ENCODE measurements at places on chromosomes 4 and X. TPM values are rescaled to one million over a fixed set of nuclear protein-coding genes. Genes with fewer than 3 reads are reported as not detected.
A peak's percentile ranks its signal among the peaks of the same experiment; 100 is the strongest.

GRCh38 chr4:126268106-126268505 lies 953.4 kb downstream of the FAT4 start:
- DNase-seq = peak; percentile 50

- no peak for DNase-seq
Observed at GRCh38 chr4:146585761-146586333, 52.8 kb upstream of the POU4F2 start.

GRCh38 chr4:186107947-186108346 lies 3.4 kb downstream of the FAM149A start:
- DNase-seq = no peak

DNA sequence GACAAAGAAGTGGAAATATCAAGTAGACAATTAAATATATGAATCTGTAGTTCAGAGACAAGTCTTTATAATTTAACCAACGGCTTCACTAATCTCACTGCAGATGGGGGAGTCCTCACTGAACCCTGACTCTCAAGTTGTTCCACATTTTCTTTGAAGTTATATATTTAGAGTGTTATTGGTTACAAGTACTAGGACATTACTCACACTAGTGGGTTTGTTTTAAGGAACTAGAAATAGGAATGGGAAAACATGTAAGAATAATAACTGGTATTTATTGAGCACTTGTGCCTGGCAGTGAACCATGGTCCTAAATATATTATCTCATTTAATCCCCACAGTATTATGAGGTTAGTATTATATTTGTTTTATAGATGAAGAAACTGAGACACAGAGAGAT lies 22.0 kb downstream of the MND1 start:
- no peak for DNase-seq

- no peak for DNase-seq
Observed at GRCh38 chr4:42404001-42404400, 6.7 kb downstream of the SHISA3 start.

DNA sequence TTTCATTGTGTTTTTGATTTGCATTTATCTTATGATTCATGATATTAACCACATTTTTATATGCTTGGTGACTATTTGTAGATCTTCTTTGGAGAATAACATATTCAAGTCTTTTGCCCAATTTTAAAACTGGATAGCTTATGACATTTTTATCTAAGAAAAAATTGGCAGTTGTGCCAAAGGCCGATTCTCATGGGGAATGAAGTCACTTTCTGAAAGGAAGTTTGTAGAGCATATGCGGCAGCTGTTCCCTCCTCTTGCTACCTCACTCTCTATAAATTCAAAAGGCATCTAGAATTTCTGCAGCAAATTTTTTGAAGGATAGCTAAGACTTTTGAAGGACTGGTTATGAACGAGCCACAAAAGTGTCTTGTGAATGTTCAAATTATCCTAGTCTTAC lies 2353.5 kb downstream of the ARAP2 start:
- DNase-seq = no peak

- no peak for DNase-seq
Observed at GRCh38 chr4:184657144-184657543, 7.6 kb downstream of the PRIMPOL start.

DNA sequence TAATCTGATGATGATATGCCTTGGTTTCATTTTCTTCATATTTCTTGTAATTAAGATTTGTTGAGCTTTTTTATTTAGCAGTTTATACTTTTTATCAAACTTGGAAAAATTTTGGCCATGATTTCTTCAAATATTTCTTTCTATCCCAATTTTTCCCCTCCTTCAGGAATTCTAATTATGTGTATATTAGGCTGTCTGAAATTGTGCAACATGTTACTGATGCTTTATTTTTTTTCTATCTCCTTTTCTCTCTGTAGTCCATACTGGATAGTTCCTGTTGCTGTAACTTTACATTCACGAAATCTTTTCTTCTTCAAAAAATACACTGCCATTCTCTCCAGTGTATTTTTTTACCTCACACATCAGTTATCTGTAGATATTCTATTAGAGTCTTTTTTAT lies 10.8 kb downstream of the THAP6 start:
- no peak for DNase-seq

- DNase-seq = no peak
Observed at GRCh38 chr4:3366893-3367775, 74.3 kb downstream of the RGS12 start.

GRCh38 chr4:4457803-4458553 lies 71.1 kb downstream of the NSG1 start:
- DNase-seq = no peak

GRCh38 chr4:5448221-5448620 lies 260.1 kb downstream of the EVC2 start:
- DNase-seq = no peak

- DNase-seq = no peak
Observed at GRCh38 chr4:150123796-150124677, 45.8 kb downstream of the DCLK2 start.

GRCh38 chrX:135521405-135522131 lies 1.1 kb downstream of the INTS6L start:
- peak; percentile 87 for DNase-seq

DNA sequence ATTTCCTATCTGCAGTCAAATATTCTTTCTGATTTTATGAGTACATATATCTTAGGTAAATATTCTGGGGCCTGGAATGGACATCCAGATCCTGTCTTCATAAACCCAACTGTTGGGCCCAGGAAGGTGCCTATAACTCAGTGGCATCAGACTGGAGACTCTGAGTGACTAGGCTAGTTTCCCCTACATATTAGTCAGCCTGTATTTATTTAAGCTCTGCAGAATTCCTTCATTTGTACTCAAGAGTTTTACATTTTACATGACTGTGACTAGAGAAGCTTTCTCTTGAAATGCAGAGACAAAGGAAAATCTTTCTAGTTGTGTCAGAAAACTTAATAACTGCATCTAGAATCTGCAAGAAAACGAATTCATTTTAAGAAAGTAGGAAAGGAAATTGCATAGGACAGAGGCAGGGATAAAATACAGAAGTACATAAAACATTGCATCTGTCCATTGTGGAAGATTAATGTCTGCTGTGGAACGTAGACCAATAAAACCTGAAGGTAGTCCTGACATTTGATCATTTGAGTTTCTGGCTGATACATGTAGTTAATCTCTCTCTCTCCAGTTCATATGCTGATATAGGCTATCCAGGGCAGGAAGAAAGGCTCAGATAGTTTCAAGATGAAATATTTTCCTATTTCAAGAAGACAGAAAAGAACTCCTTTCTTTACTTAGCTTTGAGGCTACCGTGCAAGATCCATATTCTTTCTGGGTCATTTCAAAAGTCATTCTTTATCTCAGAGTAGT lies 78.2 kb downstream of the OPHN1 start:
- DNase-seq = no peak

DNA sequence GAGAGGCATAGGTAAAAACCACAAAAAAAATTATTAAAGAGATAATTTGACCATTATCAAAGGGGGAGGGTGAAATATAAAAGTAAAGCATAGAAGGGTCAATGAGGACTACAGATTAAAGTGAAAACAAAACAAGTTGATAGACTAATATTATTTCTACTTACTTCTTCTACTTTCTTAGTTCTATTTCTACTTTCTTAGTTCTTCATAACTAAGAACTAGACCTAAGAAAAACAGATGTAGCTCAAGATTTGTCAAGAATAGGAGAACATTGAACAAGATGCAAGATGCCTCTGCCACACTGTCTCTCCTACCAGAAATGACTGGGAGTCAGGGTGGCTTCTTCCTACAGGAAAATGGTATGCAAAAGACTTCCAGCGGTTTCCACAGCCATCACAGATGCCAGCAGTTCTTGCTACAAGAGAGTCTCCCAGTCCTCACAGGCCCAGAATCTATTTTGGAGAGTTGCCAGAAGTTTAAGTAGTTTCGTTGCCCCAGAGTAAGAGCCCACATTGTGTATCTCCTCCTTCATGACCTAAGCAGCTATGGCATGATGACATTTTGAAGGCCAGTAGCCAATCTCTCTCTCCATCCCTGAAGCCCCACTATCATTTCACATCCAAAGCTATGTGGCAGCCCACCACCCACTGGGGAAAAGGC lies 42.9 kb upstream of the DDX60 start:
- DNase-seq = no peak

DNA sequence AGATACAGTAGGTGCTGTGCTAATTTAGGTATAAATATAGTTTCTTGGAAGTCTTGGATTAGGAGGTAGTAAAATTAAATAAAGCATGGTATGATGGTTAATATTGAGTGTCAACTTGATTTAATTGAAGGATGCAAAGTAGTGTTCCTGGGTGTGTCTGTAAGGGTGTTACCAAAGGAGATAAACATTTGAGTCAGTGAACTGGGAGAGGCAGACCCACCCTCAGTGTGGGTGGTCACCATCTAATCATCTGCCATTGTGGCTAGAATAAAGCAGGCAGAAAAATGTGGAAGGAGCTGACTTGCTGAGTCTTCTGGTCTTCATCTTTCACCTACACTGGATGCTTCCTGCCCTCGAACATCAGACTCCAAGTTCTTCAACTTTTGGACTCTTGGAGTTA lies 153.7 kb upstream of the GK2 start:
- no peak for DNase-seq

DNA sequence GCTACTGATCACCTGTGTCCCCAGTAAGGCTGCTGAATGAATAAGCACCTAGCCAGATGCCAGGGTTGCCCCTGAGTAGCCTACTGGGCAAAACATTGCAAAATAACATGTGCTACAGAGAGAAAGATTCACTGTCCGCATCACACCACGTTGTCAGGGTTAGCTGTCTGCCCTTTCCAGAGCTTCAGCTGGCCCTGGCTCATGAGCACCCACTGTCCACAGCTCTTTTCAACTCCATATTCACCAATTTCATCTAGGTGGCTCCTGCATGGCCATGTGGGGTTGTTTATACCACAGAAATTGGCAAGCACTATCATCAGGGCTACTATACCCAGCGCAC lies 227.7 kb upstream of the PSAPL1 start:
- DNase-seq = no peak

DNA sequence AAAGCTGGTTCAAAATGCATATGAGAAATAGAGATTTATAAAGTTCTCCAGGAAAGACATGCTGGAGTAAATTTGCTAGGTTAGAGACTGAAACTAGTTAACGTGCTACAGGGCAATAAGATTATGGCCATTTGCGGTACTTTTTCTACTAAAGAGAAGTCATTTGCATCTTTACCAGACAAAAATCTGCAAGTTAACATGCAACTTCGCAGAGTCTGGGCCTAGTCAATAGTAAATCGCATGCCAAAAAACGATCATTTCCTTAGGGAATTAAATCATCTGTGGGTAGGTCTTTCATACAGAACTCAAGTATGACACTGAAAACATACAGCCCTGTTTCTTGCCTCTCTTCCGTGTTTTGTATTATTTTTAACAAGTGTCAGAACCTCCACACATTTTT lies 32.8 kb upstream of the REST start:
- no peak for DNase-seq

DNA sequence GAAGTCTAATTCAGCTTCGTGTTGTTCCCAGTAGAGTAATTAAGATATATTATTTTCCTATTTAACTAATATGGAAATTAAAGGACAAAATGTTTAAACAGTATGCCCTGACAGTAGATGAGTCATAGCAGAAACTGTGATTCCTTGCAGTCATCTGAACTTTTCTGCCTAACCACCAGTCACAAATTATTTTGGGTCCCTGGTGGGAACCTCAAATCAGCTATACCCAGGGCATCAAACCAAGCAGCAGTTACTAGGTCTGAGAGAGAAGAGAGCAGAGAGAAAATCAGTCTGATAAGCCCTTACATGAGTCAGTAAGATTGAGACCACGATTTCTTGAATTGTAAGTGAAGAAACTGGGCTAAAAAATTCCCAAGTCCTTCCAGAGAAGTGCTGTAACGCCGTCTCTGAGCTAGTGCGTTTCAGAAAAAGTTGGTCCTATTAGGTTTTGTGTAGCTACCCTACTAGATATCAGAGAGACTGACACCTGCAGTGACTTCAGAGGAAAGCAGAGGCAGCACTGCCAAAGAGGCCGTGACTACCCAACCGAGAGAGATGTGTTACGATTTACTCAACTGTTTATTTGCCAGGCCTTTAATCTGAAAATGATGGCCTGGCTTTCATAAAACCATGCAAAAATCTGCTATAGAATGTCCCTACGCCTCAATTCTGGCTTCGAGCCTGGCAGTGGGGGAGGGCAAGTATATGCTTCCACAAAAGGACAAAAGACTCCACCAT lies 21.7 kb upstream of the GPM6A start:
- DNase-seq = no peak

DNA sequence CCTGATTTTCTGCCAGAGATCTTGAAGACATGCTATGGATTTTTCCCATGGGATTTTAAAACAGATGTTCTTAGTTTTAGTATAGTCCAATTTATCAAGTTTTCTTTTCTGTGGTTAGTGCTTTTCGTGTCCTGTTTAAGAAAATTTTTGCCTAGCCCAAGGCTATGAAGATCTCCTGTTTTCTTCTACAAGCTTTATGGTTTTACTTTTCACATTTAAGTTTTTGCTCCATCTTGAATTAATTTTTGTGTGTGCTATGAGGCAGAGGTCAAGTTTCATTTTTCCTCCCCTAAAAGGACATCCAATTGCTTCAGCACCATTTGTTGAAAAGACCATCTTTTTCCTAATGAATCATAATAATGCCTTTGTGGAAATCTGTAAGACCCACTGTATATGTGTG lies 65.6 kb downstream of the POLR2B start:
- no peak for DNase-seq

- DNase-seq = no peak
Observed at GRCh38 chrX:1321674-1322073, 14.9 kb upstream of the IL3RA start.

GRCh38 chr4:146330392-146330791 lies 116.1 kb downstream of the REELD1 start:
- no peak for DNase-seq

ARMCX1 gene
- total RNA-seq = 0.05 TPM

PPP1R2C gene
- not detected for total RNA-seq

CT83 gene
- total RNA-seq = not detected

IL13RA2 gene
- 24.5 TPM for total RNA-seq

LNX1 gene
- not detected for total RNA-seq

UGT2B15 gene
- total RNA-seq = not detected

EPHA5 gene
- 21.5 TPM for total RNA-seq

KCTD8 gene
- not detected for total RNA-seq

CHRNA9 gene
- not detected for total RNA-seq

SLIT2 gene
- not detected for total RNA-seq

EDA gene
- total RNA-seq = 0.67 TPM

SPOCK3 gene
- total RNA-seq = not detected

HAND2 gene
- total RNA-seq = not detected

C1QTNF7 gene
- total RNA-seq = not detected

ARX gene
- 0.20 TPM for total RNA-seq

SYN1 gene
- total RNA-seq = not detected

BRS3 gene
- total RNA-seq = not detected

MAOA gene
- 18.2 TPM for total RNA-seq

GLRA2 gene
- total RNA-seq = not detected

CNKSR2 gene
- 14.9 TPM for total RNA-seq

All from NCI-H460 (cell line).